ENCODE measurements at places on chromosomes 13 and 19. TPM values are rescaled to one million over a fixed set of nuclear protein-coding genes. Genes with fewer than 3 reads are reported as not detected.

CASP14 gene
- total RNA-seq, result not detected

GZMM gene
- total RNA-seq, result 0.35 TPM

SIGLEC7 gene
- not detected for total RNA-seq

GARIN5A gene
- 1.5 TPM for total RNA-seq

SERP2 gene
- not detected for total RNA-seq

ZNF433 gene
- total RNA-seq, result 1.3 TPM

GRCh38 chr13:51230477-51231105, 8.4 kb downstream of the FAM124A start:
- no peaks in the 10 kb centered on the region for H3K4me1 ChIP-seq
- no peaks in the 10 kb centered on the region for H3K27me3 ChIP-seq
- H3K27ac ChIP-seq, result no peak overlapping the region
- DNase-seq, result no peak
- H3K4me3 ChIP-seq, result no peak overlapping the region

DNA sequence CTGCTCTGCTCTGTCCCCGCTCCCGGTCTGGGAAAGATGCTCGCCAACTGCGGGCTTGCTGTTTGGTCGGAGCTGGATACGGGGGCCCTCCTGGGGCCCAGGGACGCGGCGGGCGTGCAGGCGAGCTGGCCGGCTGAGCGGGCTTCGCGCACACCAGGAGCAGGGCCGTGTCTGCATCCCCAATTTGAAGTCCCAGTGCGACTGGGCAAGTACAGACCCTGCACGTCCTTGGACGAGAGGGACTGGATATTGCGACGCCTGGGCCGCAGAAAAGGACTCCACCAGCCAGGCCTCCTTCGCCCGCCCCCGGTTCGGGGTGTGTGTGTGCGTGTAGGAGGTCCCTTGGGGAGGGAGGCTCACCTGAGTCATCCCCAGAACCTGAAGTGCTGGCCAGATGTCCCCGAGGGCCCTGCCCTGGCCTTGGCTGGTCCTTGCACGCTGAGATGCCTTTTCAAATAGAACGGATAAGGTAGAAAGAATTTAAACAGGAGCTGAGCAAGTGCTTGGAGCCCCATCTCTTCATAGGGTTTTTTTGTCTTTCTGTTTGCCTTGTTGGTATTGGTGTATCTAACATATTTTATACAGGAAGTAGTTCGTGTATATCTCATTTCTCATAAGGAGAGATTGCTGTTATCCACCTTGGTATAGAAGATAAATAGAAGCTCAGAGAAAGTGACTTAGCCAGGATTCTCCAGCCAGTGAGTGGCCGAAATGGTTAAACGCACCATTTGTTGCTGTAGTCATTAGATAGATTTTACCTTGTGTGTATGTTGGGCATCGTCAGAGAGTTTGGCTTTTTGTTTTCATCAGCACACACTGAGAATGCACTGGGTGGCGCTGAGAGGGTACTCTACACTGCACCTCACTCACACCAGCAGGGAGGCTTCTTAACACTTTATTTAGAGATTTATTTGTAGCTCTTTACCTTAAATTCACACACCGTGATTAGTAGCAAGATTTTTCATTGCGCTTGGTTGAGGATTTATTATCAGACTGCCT, 1.1 kb downstream of the NAXD start:
- peak; percentile 54 for DNase-seq
- no peaks in the 10 kb centered on the region for H3K36me3 ChIP-seq
- H3K4me1 ChIP-seq, result peaks cover 27% of the 10 kb centered on the region
- H3K27ac ChIP-seq, result peak overlapping the region; percentile 96
- no peaks in the 10 kb centered on the region for H3K27me3 ChIP-seq

DNA sequence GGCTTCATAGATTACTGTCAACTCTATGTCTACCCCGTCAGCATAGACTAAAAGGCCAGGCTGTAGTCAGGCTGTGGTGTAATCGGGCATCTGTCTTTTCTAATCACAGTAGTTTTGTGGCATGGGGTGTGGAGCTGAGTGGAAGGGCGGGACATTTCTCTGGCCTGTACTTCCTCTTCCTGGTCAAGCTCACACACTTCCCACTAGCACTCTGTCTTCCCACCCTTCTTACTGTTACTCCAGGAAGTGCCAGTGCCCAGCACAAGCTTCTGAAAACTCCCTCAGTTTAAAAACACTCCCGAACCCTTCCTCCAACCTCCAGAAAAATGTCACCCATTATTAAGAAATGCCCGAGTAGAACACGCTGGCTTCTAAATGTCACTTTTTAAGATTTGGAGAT, 229.8 kb downstream of the KLF5 start:
- peaks cover 26% of the 10 kb centered on the region for H3K4me1 ChIP-seq
- no peaks in the 10 kb centered on the region for H3K27me3 ChIP-seq

GRCh38 chr13:20565115-20565736, 1.7 kb upstream of the IFT88 start:
- H3K36me3 ChIP-seq, result no peaks in the 10 kb centered on the region
- no peak overlapping the region for H3K4me3 ChIP-seq
- DNase-seq, result no peak
- no peaks in the 10 kb centered on the region for H3K27me3 ChIP-seq

DNA sequence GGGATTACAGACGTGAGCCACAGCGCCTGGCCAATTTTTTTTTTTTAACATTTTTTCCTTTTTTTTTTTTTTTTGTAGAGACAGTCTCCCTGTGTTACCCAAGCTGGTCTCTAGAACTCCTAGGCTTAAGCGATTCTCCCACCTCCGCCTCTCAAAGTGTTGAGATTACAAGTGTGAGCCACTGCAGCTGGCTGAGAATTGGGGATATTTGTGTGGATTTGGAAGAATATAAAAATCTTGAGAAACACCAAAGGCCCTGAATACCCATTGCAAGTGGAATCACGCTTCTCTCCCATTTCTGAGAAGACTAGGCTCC, 79.9 kb upstream of the ABCC4 start:
- H3K4me1 ChIP-seq, result no peaks in the 10 kb centered on the region
- H3K27ac ChIP-seq, result no peak overlapping the region
- H3K36me3 ChIP-seq, result no peaks in the 10 kb centered on the region
- no peak for DNase-seq
- H3K4me3 ChIP-seq, result no peak overlapping the region

DNA sequence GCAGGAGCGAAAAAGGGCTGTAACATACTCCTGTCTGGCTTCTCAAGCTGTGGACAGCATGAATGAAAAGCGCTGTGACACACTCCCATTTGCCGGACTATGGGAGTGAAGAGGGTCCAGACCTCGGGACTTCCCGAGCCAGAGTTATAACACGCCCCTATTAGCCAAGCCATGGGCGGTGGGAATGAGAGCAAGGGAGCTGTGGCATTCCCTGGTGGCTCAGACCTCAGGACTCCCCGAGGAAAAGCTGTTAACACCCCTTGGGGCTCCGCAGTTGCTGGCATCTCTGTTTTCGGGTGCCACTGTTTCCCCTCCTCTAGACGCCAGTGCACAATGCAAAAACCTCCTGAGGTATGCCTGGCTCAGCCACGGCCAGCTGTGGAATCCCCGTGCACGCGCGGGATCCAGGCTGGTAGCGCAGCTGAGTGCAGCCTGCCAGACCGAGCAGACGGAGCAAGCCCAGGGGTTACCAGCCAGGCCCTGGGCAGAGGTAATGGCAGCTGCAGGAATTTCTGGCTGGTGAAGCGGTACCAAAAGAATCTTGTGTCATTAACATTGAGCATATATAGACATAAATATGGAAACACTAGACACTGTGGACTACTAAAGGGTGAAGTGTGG, 1534.6 kb upstream of the PRR20A start:
- no peaks in the 10 kb centered on the region for H3K4me1 ChIP-seq
- DNase-seq, result no peak
- H3K27me3 ChIP-seq, result no peaks in the 10 kb centered on the region
- H3K36me3 ChIP-seq, result no peaks in the 10 kb centered on the region
- H3K4me3 ChIP-seq, result no peak overlapping the region

DNA sequence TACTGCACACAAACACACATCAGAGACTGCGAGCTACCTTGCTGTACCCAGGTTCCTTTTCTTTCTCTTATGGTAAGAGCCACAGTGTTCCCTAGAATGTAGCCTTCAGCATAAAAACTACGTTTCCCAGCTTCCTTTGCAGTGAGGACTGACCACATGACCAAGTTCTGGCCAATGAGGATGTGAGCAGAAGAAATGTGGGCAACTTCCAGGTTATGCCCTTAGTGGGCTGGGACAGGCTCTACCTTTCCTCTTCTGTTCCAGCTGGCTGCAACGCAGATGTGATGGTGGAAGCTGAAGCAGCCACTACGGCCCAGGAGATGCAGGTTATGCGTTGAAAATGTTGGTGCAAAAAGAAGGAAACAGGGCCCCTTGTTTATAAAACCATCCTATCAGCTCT, 27.5 kb downstream of the VRK3 start:
- DNase-seq, result peak; percentile 66
- no peak overlapping the region for H3K27ac ChIP-seq
- H3K4me1 ChIP-seq, result no peaks in the 10 kb centered on the region
- no peaks in the 10 kb centered on the region for H3K36me3 ChIP-seq
- no peaks in the 10 kb centered on the region for H3K27me3 ChIP-seq

- peak within 1 kb of the TSS; percentile 64 for H3K4me3 ChIP-seq
- H3K27ac ChIP-seq, result peak within 1 kb of the TSS; percentile 95
- no peaks in the 10 kb centered on the region for H3K36me3 ChIP-seq
- H3K4me1 ChIP-seq, result 0 out of 2 replicates have a peak, but pooled peaks cover 4% of the 10 kb centered on the region
- no peaks in the 10 kb centered on the region for H3K27me3 ChIP-seq
Measured at GRCh38 chr19:43465468-43466120, at the start of gene LYPD3. Gene LYPD3, minus strand, starts transcription at chr19:43465608. Its CDS starts 37 bp downstream, at chr19:43465571.

DNA sequence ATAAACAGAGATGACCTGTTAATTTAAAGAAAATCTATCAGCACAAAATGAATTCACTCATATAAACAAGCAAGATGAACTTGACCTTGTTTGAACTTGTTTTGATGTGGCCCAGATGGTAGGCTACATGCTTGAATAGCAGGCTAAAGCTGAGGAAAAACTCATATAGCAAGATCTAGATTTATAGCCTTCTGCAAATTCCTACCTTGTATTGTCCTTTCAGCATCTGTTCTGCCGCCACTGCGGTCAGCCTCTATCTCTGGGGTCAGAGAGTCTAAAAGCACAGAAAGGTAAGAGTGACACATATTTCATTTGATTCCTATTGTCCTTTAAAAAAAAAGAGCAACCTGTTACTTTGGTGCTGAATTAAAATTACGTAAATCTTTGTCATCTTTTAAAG, 392.1 kb downstream of the DACH1 start:
- H3K27ac ChIP-seq, result no peak overlapping the region
- no peaks in the 10 kb centered on the region for H3K27me3 ChIP-seq
- no peak for DNase-seq

GRCh38 chr13:24086642-24087041, 73.9 kb upstream of the SPATA13 start:
- no peaks in the 10 kb centered on the region for H3K27me3 ChIP-seq
- H3K4me3 ChIP-seq, result no peak overlapping the region
- DNase-seq, result no peak
- H3K27ac ChIP-seq, result no peak overlapping the region

- H3K36me3 ChIP-seq, result no peaks in the 10 kb centered on the region
- no peak for DNase-seq
- peaks cover 30% of the 10 kb centered on the region for H3K4me1 ChIP-seq
Measured at GRCh38 chr19:41159881-41160280, 33.1 kb upstream of the CYP2S1 start.

- no peak overlapping the region for H3K4me3 ChIP-seq
- no peaks in the 10 kb centered on the region for H3K4me1 ChIP-seq
- peak; percentile 75 for DNase-seq
- no peak overlapping the region for H3K27ac ChIP-seq
- H3K36me3 ChIP-seq, result no peaks in the 10 kb centered on the region
Measured at GRCh38 chr19:11496391-11497163, 9.1 kb downstream of the ZNF653 start.

DNA sequence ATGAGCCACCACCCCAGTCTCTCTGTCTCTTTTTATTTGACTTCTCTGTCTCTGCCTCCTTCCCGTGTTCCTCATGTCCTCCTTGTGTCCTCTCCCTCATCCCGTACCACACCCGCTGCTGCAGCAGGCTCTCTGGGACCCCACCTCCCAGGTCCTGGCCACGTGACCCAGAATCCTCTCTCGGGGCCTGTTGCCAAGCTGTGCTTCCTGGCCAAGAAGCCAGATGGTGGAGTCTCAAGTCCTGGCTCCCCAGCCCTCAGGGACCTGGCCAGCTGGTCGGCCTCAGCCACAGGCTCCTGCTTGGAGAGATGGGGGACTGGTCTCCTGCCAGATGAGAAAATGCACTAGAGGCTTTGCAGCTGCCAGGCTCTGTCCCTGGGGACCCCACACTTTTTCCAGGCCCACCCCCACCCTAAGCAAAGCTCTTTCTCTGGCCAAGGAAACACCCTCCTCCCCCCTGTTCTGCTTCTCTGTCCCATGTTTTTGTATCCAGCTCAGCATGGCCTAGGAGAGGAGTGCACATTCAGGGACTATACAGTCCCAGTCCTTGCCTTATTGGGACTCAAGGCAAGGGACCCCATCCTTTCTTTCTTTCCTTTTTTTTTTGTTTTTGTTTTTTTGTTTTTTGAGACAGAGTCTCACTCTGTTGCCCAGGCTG, 34.3 kb upstream of the SHKBP1 start:
- H3K27ac ChIP-seq, result no peak overlapping the region
- no peak overlapping the region for H3K4me3 ChIP-seq
- no peaks in the 10 kb centered on the region for H3K4me1 ChIP-seq
- H3K36me3 ChIP-seq, result no peaks in the 10 kb centered on the region
- no peaks in the 10 kb centered on the region for H3K27me3 ChIP-seq
- DNase-seq, result no peak

- no peak overlapping the region for H3K27ac ChIP-seq
- H3K4me3 ChIP-seq, result no peak overlapping the region
- no peaks in the 10 kb centered on the region for H3K27me3 ChIP-seq
Measured at GRCh38 chr13:63501702-63502101, 2086.1 kb upstream of the PCDH20 start.

DNA sequence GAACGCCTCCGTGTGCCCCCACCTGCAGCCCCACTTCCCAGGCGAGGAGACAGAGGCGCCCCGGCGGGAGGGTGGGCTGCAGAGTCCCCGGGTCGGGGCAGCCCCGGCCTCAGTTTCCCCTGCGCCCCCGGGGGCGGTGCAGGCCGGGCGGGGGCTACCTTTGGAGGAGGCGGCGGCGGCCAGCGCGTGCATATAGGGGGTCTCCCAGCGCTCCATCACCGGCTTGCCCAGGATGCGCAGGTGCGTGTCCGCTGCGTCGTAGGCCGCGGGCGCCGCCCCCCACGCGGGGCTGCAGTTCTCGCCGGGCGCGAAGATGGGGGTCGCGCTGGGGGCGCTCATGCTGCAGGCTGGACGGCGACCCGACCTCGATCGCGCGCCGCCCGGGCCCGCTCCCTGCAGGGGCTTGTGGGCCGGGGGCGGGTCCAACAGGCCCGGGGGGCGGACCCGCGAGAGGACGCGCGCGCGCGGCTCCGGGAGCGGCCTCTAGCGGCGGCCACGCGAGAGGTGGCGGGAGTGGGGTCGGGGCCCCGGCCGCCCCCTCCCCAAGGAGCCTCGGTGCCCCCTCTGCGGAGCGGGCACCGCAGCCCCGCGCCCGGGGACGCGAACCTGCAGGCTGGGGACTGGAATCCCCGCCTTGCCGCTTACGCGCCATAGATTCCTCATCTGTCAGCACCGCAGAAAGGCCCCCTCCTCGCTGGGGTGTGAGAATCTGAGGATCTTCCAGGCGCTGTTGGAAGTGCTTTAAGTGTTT, at the start of gene GAMT:
Gene GAMT (minus strand): TSS at position 405 of the 751 bp plus-strand sequence. CDS start 66 bp downstream, at position 339.
- no peak for DNase-seq
- peak within 1 kb of the TSS; percentile 54 for H3K4me3 ChIP-seq

All from Caco-2 (cell line).